Gastrocnemius medialis (tissue), 4 donors: ENCODE measurements at places on chromosomes 7 and 10. TPM values are rescaled to one million over a fixed set of nuclear protein-coding genes. Genes with fewer than 3 reads are reported as not detected.

DNA sequence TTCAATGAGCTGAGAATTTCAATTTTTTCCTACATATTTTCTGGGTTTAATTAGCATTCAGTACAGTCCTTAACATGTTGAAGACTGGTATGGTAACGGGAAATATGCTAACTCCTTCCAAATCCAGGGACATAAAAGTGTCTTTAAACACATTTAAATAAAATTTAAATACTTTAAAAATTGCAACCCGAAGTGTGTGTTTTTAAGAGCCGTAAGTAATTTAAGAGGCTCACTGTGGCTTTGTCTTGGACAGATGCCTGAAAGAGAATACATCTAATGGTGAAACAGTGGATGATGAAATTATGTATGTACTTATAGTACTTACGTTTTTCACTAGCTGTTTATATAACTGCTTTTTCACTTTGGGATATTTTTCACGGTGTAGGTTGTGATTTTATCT is 687.3 kb upstream of the CELF2 start:
- no peak overlapping the region for H3K27ac ChIP-seq
- H3K36me3 ChIP-seq = no peaks in the 10 kb centered on the region
- no peaks in the 10 kb centered on the region for H3K4me1 ChIP-seq
- H3K4me3 ChIP-seq = no peak overlapping the region
- DNase-seq = no peak

The PDCD11 gene
- total RNA-seq = 18.7 TPM

The HBP1 gene
- 172 TPM for total RNA-seq

DNA sequence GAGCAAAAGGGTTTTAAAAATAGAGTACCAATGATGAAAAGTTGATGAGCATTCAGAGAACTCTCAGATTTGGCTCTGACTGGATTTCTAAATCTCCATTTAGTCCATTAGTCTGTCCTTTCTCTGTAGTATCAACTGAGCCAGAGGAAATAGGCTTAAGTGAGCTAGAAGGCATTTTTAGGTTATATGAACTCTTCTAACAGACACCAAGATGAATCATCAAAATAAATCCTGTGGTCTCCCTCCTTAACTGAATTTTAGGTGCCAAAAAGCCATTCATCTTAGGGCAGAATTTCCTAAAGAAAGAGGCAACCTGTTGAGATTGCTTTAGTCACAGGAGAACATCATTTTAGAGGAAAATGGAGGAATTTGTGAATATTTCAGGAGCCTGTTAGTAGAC is 305.1 kb downstream of the AUTS2 start:
- no peak overlapping the region for H3K27ac ChIP-seq
- H3K4me1 ChIP-seq = no peaks in the 10 kb centered on the region
- no peaks in the 10 kb centered on the region for H3K27me3 ChIP-seq
- no peak for DNase-seq
- H3K36me3 ChIP-seq = no peaks in the 10 kb centered on the region

The TM9SF3 gene
- 30.9 TPM for total RNA-seq

GRCh38 chr7:13541326-13541725 is 448.1 kb downstream of the ETV1 start:
- H3K36me3 ChIP-seq = no peaks in the 10 kb centered on the region
- no peaks in the 10 kb centered on the region for H3K4me1 ChIP-seq
- DNase-seq = no peak
- no peaks in the 10 kb centered on the region for H3K27me3 ChIP-seq
- no peak overlapping the region for H3K27ac ChIP-seq

GRCh38 chr10:26779176-26779860 is 81.4 kb downstream of the ABI1 start:
- H3K36me3 ChIP-seq = no peaks in the 10 kb centered on the region
- H3K27me3 ChIP-seq = no peaks in the 10 kb centered on the region
- H3K4me1 ChIP-seq = peaks cover 19% of the 10 kb centered on the region

The IFIT1 gene
- 8.9 TPM for total RNA-seq

DNA sequence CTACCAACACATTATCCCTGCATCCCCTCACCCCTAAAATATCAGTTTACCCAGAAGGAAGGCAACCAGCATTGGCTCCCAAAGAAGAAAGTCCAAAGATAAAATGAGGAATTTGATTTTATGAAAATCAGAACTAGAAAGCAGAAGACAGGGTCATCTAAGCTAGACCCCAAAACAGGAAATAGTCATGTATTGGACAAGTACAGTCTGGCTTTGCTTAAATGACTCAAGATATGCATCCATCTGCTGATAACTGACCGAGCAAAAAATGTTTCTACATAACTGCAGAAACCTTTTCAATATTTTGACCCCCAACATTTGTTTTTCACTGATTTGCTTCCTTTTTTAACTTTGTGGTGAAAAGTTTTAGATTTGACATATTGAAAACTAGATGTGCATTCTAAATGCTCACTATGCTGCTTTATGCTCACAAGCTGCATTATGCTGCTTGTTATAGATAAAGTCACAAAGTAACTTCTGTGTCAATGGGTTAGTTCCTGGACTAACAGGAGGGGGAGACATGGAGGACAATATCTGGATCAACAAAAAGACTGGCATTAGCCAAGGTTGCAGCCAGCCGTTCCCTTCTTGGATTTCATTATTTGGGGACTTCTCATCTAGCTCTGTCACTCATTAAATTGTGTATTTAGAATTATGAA is 227.0 kb downstream of the INHBA start:
- no peak overlapping the region for H3K27ac ChIP-seq
- H3K27me3 ChIP-seq = no peaks in the 10 kb centered on the region
- H3K4me1 ChIP-seq = no peaks in the 10 kb centered on the region
- H3K4me3 ChIP-seq = no peak overlapping the region
- DNase-seq = no peak
- no peaks in the 10 kb centered on the region for H3K36me3 ChIP-seq

DNA sequence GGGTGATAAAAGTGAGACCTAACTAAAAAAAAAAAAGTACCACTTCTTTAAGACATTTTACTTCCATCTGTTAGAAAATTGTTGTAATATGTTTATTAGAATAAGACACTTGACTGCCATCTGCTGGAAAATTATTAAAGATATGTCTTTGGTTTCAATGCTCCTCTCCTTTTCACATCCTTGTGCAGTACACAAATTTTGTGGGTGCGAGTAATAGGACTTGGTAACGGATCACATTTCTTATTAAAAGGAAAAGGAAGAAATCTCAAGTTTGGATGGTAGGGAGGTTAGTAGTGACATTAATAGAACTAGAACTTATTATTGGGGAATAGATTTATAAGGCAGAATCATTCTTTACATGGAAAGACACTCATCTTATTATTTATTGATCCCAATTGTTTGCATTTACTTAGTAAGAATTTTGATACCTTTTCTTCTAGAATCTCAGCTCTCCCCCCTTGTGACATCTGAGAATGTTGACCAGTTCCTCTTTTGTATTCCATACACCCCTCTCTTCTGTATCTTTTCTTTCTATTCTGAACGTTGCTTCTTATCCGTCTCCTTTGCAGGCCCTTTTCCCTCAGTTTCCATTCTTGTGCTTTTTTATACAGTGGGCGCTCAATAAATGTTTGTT is 43.0 kb upstream of the RPA3 start:
- no peaks in the 10 kb centered on the region for H3K36me3 ChIP-seq
- peak overlapping the region; percentile 32 for H3K4me3 ChIP-seq
- peaks cover 9% of the 10 kb centered on the region for H3K4me1 ChIP-seq
- DNase-seq = no peak

GRCh38 chr10:127036987-127037386 is 131.8 kb downstream of the DOCK1 start:
- H3K4me3 ChIP-seq = no peak overlapping the region
- DNase-seq = no peak
- H3K4me1 ChIP-seq = no peaks in the 10 kb centered on the region
- H3K27ac ChIP-seq = no peak overlapping the region
- H3K27me3 ChIP-seq = no peaks in the 10 kb centered on the region

DNA sequence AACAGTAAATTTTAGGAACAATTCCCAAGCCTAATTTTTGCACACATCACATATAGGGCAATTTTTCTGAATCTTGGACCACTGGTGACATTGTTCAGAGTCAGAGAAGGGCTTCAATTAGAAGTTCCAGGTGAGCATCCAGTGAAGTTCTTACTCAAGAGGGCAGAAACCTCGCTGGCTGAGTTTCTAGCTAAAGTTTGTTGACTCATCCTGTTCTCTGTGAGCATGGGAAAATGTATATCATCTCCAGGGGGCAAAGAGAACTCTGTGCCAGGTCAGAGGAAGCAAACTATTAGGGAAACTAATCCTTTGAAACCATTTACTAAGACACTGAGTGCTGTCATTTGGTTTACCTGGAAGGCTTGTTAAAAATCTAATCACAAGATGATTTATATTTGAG is 695.6 kb upstream of the IGFBP3 start:
- DNase-seq = no peak
- no peaks in the 10 kb centered on the region for H3K36me3 ChIP-seq
- no peaks in the 10 kb centered on the region for H3K27me3 ChIP-seq
- H3K4me1 ChIP-seq = no peaks in the 10 kb centered on the region
- no peak overlapping the region for H3K27ac ChIP-seq

DNA sequence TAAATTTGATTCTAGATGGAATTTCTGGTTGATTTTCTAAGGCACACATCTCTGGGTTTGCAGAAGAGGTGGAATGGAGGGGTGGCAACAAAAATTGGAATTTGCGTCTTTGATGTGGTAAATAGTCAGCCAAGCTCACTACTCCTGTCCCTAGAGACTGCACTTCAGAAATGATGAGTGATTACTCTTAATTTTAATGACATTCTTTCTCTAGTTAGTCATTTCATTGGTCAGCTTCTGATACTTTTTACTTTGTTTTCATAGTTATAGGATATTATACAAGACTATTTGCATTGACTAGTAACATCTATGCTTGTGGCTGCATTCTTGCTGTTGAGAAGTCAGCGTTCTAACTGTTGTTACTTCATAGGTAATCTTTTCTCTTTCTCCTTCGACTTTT is 658.3 kb downstream of the SUGCT start:
- H3K27ac ChIP-seq = no peak overlapping the region
- no peak overlapping the region for H3K4me3 ChIP-seq
- no peaks in the 10 kb centered on the region for H3K4me1 ChIP-seq
- no peak for DNase-seq
- no peaks in the 10 kb centered on the region for H3K27me3 ChIP-seq
- no peaks in the 10 kb centered on the region for H3K36me3 ChIP-seq

DNA sequence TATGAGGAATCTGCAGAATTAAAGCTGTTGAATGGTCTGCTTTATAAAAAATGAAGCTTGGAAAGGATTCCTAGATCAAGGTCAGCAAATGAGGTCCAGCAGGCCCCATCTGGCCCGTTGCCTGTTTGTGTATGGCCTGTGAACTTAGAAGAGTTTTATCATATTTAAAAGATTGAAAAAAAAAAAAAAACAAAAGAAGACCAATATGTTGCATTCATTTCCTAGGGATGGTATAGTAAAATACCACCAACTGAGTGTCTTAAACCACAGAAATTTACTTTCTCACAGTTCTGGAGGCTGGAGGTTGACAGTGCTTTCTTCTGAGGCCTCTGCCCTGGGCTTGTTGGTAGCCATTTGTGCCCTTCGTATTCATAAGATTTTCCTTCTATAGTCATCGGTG is 109.2 kb downstream of the PPP1R3A start:
- no peak overlapping the region for H3K4me3 ChIP-seq
- H3K4me1 ChIP-seq = no peaks in the 10 kb centered on the region
- H3K27ac ChIP-seq = no peak overlapping the region
- H3K36me3 ChIP-seq = no peaks in the 10 kb centered on the region
- no peaks in the 10 kb centered on the region for H3K27me3 ChIP-seq

DNA sequence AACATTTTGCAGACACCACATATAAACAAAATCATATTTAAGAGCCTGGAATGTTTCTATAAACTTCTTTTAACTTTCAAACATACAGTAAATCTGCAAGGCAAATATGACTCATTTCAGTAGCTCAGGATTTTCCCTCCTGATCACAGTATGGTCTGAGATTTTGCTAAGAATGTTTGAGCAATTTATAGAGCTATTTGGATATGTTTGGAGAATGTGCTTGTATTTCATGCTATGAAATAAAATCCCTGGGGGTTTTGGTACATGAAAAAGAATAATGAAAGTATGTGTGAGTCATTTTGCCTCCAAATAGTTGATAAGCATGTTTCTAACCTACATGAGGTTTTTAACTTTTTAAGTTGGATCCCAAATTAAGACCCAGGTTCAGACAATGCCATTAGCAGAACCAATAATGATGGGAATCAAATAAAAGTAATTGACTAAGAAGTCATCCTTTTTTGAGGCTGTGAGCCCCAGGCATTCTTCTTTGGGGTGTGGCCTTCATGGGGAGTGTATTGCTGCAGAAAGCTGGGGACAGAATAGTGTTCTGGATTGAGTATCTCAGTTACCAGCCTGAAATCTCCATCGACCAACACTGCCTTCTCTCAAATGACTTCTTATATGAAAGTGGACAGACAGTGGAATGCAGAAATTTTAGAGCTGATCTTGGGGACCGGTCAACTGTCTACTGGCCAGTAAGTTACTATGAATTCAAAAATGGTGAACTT is 66.1 kb upstream of the AGBL3 start:
- no peaks in the 10 kb centered on the region for H3K27me3 ChIP-seq
- H3K36me3 ChIP-seq = no peaks in the 10 kb centered on the region
- no peak overlapping the region for H3K27ac ChIP-seq
- no peak overlapping the region for H3K4me3 ChIP-seq

DNA sequence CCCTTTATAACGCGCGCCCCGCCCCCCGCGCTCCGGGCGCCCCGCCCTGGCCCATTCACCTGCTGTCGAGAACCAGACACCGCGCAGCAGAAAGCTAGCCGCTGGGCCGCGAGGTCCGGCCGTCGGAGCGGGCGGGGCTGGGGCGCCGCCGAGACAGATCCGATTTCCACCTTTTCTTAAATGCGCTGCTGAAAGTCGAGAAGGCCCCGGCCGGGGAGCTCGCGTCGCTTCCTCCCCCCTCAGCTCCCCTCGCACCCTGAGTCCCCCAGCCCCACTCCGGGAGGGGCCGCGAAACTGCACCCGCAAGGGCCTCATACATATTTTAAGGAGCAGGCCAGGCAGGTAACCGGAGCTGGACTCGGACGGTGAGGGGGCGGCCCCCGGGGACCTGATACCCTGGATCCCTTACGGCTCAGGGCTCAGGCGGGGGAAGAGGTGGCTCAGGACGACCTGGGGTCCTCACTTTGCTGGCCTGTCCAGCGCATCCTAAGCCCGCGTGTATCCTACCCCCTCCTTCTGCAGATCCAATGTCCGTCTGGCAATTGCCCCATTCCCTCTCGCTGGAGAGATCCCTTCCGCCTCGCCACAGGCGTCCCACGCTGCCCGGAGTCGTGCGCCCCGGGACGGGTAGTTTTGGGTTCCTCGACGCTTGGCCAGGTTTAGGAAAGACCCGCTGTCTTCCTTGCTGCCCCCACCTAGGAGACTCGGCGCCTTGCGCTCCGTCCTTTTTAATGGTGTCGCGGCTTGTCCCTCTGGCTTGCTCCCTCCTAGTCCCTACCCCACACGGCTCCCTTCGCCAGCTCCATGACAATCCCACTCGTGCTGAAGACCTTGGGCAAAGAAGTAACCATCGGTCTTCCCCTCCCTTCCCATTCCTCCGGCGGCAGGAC is 170.6 kb downstream of the UBE2H start:
- peaks cover 38% of the 10 kb centered on the region for H3K4me1 ChIP-seq
- no peaks in the 10 kb centered on the region for H3K36me3 ChIP-seq
- H3K4me3 ChIP-seq = peak overlapping the region; percentile 19
- H3K27ac ChIP-seq = no peak overlapping the region
- no peak for DNase-seq
